B cell (primary cell): ENCODE measurements at places on chromosomes 5 and 9. TPM values are rescaled to one million over a fixed set of nuclear protein-coding genes. Genes with fewer than 3 reads are reported as not detected.
A peak's percentile ranks its signal among the peaks of the same experiment; 100 is the strongest.

The LRRC26 gene
- not detected in 2 replicates for total RNA-seq

GRCh38 chr5:159458217-159458711, 128.0 kb upstream of the IL12B start:
- peak; percentile 69 for DNase-seq
- no peak overlapping the region for H3K4me3 ChIP-seq
- peaks cover 39% of the 10 kb centered on the region for H3K4me1 ChIP-seq
- H3K27me3 ChIP-seq = no peaks in the 10 kb centered on the region
- no peak overlapping the region for H3K27ac ChIP-seq

The EIF4E1B gene
- total RNA-seq = not detected in 2 replicates

DNA sequence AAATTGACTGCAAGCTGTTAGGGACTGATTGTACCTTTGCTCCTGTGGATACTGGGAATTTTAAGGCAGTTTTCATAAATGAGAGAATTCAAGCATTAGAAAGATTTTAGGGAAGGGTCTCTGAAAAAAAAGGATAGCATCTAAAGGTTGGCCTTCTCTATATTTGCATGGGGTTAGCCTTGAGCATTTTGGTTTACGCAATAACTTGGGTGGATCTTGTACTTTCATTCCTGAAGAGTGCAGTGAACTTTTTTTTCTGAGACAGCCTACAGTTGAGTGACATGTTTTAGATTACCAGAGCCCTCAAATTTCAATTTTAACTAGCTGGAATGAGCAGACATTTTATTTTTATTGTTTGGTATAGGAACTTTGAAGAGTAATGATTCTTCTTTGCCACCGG, 91.6 kb upstream of the NR3C1 start:
- no peak overlapping the region for H3K4me3 ChIP-seq
- no peaks in the 10 kb centered on the region for H3K4me1 ChIP-seq
- no peak for DNase-seq
- H3K36me3 ChIP-seq = no peaks in the 10 kb centered on the region

DNA sequence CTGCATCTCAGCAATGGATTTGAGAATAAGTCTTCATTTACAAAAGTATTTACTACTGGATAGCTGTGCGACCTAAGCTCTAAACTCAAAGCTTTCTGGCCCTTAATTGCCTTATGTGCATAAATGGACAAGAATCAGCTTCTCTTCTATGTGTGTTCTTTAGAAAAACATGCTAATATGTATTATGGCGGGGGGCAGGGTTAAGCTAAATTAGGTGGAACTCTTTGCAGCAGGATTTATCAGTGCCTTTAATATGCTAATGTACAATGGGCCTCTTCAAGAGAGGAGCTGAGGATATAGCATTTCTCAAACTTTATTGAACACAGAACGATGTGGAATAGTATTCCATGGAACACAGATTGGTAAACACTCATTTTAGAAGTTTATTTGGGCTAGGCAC, 10.0 kb upstream of the NIPAL4 start:
- DNase-seq = no peak
- no peak overlapping the region for H3K27ac ChIP-seq
- H3K4me1 ChIP-seq = peaks cover 1% of the 10 kb centered on the region
- no peaks in the 10 kb centered on the region for H3K36me3 ChIP-seq

GRCh38 chr9:6467006-6467625, 54.1 kb downstream of the UHRF2 start:
- no peaks in the 10 kb centered on the region for H3K27me3 ChIP-seq
- H3K27ac ChIP-seq = no peak overlapping the region
- H3K4me3 ChIP-seq = no peak overlapping the region
- H3K36me3 ChIP-seq = no peaks in the 10 kb centered on the region
- DNase-seq = no peak

- peaks cover 20% of the 10 kb centered on the region for H3K4me1 ChIP-seq
- no peaks in the 10 kb centered on the region for H3K27me3 ChIP-seq
- no peak for DNase-seq
- no peak overlapping the region for H3K27ac ChIP-seq
- no peak overlapping the region for H3K4me3 ChIP-seq
Observed at GRCh38 chr9:89730715-89731114, 125.9 kb downstream of the GADD45G start.

- no peak overlapping the region for H3K4me3 ChIP-seq
- no peaks in the 10 kb centered on the region for H3K36me3 ChIP-seq
- DNase-seq = no peak
- H3K4me1 ChIP-seq = no peaks in the 10 kb centered on the region
- H3K27ac ChIP-seq = no peak overlapping the region
Observed at GRCh38 chr5:45110399-45110798, 301.7 kb downstream of the MRPS30 start.

DNA sequence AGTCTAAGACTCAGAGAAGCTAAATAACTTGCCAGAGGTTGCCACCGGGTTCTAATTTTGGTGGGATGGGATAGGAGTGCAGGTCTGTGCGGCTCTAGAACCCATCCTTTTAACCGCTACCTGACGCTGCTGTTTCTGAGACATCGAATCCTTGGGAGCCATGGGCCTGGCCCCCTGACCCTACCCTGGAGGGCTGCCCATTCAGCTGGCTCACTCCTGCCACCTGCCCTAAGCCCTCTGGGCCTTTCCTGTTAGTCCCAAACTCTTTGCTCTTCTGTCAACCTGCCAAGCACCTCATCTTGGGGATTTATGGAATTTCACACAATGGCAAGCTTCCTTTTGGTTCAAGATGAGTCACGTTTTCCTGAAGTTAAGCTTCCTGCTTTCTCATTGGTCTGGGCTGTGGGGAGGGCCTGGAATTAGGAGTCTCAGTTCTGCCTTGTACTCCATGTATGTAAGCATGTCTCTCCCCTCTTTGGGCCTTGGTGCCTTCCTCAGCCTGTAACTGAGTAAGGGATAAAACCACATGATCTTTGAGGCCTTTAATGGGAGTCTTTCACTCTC, 26.6 kb downstream of the ENHO start:
- peaks cover 3% of the 10 kb centered on the region for H3K4me1 ChIP-seq
- no peaks in the 10 kb centered on the region for H3K36me3 ChIP-seq
- no peak overlapping the region for H3K27ac ChIP-seq
- H3K4me3 ChIP-seq = no peak overlapping the region
- peaks cover 17% of the 10 kb centered on the region for H3K27me3 ChIP-seq

DNA sequence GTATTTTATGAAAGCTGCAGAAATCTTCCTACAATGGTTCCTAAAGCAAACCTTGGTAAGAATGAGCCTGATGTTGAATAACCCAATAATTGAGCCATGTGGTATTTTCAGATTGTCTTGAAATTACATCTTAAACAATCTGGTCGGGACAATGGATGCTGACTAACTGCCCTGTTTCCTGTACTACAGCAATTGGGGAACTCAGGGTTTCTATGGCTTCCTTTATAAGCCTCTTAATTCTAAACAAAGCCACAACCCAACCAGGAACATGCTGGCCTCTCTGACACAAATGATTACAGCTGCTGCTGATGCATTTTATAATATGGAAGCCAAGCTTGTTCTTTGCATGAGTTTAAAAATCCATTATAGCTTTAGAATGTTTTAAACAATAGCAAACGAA, 30.2 kb downstream of the PTPN3 start:
- H3K27ac ChIP-seq = no peak overlapping the region
- no peaks in the 10 kb centered on the region for H3K36me3 ChIP-seq
- H3K4me1 ChIP-seq = no peaks in the 10 kb centered on the region
- peaks cover 8% of the 10 kb centered on the region for H3K27me3 ChIP-seq
- H3K4me3 ChIP-seq = no peak overlapping the region

DNA sequence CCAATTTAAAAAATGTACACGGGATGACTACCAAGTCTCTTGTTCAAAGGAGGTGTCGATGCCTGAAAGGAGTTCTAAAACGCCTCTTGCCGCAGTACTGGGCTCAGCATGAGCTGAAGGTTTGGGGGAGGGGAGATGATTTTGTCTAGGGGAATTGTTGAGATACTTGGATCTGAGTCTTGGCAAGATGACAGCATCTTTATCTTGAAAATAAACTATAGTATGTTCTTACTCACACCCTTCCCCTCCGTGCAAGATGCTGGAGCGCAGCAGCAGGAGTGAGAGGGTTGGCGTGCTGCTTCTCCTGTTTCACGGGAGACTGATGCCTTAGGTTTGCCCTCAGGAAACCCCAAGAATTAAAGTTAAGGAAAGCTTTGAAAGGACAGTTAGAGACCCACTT, 47.3 kb downstream of the FAM78A start:
- H3K27ac ChIP-seq = no peak overlapping the region
- peaks cover 14% of the 10 kb centered on the region for H3K4me1 ChIP-seq
- no peak for DNase-seq
- H3K36me3 ChIP-seq = no peaks in the 10 kb centered on the region
- no peaks in the 10 kb centered on the region for H3K27me3 ChIP-seq
- peak overlapping the region; percentile 49 for H3K4me3 ChIP-seq

DNA sequence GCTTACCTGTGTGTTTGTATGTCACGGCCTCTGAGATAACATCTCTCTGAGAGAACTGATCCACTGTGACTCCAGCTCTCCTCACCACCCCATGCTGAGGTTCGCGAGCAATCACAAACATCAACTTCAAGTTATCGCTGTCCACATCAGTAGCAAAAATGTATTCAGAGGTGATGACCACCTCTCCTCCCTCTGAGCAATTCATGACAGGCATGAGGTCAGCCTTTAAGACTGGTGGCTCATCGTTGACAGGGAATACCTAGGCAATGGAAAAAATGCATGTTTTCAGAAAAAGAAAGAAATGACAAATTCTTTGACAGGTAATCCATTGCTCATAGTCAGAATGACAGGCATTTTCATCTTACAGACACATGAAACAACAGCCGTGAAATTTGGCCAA, 90.3 kb upstream of the CER1 start:
- DNase-seq = no peak
- H3K27me3 ChIP-seq = no peaks in the 10 kb centered on the region
- no peaks in the 10 kb centered on the region for H3K36me3 ChIP-seq
- no peak overlapping the region for H3K4me3 ChIP-seq
- H3K4me1 ChIP-seq = no peaks in the 10 kb centered on the region

The ADAM19 gene
- 171 TPM in 2 replicates for total RNA-seq

The PDLIM4 gene
- not detected in 2 replicates for total RNA-seq

GRCh38 chr5:135007749-135008363, 26.2 kb downstream of the PITX1 start:
- H3K4me1 ChIP-seq = no peaks in the 10 kb centered on the region
- no peak overlapping the region for H3K4me3 ChIP-seq
- no peaks in the 10 kb centered on the region for H3K27me3 ChIP-seq

- H3K4me3 ChIP-seq = no peak overlapping the region
- H3K27me3 ChIP-seq = no peaks in the 10 kb centered on the region
- no peaks in the 10 kb centered on the region for H3K4me1 ChIP-seq
- no peak for DNase-seq
Observed at GRCh38 chr5:165836046-165836445, 2330.6 kb downstream of the MAT2B start.

DNA sequence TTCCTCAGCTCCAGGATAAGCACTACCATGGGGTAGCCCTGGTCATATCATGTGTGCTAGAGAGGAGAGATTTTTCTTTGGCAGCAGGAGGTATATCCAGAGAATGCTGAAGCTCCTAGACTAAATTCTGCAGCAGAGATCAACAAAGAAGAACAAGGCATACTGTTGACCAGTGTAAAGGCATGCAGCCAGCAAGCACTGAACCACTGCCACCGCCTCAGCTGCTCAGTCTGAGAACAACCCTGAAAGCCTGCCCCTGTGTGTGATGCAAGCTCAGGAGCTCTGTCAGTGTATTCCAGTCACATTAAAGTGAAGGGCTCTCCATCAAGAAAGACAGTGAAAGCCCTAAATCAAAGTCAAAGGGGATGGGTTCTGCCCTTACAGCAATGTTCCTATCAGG, 439.5 kb upstream of the CD180 start:
- H3K36me3 ChIP-seq = no peaks in the 10 kb centered on the region
- no peak overlapping the region for H3K4me3 ChIP-seq
- no peaks in the 10 kb centered on the region for H3K4me1 ChIP-seq
- H3K27ac ChIP-seq = no peak overlapping the region
- H3K27me3 ChIP-seq = no peaks in the 10 kb centered on the region
- no peak for DNase-seq

The FBXO38 gene
- 97.0 and 124 TPM in 2 replicates for total RNA-seq

The CDC42SE2 gene
- 161 and 162 TPM in 2 replicates for total RNA-seq

GRCh38 chr5:154473581-154474283, 4.3 kb downstream of the HAND1 start:
- H3K4me1 ChIP-seq = peaks cover 69% of the 10 kb centered on the region
- H3K27me3 ChIP-seq = no peaks in the 10 kb centered on the region
- peak; percentile 40 for DNase-seq
- no peaks in the 10 kb centered on the region for H3K36me3 ChIP-seq
- no peak overlapping the region for H3K4me3 ChIP-seq

The PCDHB15 gene
- total RNA-seq = not detected in 2 replicates

- H3K27ac ChIP-seq = no peak overlapping the region
- no peak overlapping the region for H3K4me3 ChIP-seq
- no peak for DNase-seq
Observed at GRCh38 chr5:72377910-72378638, 57.9 kb downstream of the PTCD2 start.

DNA sequence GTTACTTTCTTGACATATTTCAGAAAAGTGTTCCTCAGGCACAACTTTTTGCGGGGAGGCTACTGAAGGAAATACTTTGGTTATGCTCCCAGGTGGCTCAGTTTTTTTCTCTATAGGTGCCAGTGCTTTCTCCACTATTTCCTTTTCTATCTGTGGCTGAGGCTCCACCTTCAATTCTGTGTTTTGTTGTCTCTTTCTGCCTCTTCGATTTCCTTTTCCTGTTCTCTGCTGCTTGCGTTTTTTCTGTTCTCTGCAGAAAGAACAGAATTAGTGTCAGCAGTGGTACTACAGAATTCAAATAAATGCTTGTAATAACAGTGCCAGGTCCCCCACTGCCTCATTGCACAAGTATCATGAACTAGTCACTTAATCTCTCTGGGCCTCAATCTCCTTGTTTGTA, 7.0 kb downstream of the HEMGN start:
- no peaks in the 10 kb centered on the region for H3K36me3 ChIP-seq
- H3K27ac ChIP-seq = no peak overlapping the region
- no peak for DNase-seq
- H3K27me3 ChIP-seq = no peaks in the 10 kb centered on the region
- H3K4me3 ChIP-seq = no peak overlapping the region

The ASS1 gene
- 0.44 TPM in 1 of 2 replicates, not detected in the other for total RNA-seq

DNA sequence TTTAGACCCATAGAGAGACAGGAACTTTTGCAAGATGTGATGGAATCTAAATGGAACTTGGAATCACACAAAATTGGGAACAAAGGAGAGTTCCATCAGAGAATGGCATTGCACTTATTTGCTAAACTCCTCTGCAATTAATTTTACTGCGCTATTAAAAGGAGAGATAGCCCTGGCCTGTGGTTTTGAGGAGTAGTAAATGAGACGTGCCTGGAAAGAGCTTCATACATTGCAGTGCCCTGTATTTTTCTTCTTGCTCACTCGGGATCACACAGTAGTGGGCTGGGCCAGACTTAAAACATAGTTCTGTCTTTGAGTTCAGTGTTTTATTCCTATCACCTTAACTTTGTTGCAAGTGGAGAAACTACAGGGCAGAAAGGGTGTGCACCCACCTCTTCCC, 94.4 kb upstream of the SLC27A6 start:
- H3K4me1 ChIP-seq = no peaks in the 10 kb centered on the region
- H3K4me3 ChIP-seq = no peak overlapping the region
- H3K36me3 ChIP-seq = no peaks in the 10 kb centered on the region
- no peak overlapping the region for H3K27ac ChIP-seq
- DNase-seq = no peak

The SLC6A7 gene
- not detected in 2 replicates for total RNA-seq

The DOCK8 gene
- 288 and 297 TPM in 2 replicates for total RNA-seq

GRCh38 chr9:30519756-30520155, 1864.7 kb upstream of the ACO1 start:
- no peak overlapping the region for H3K4me3 ChIP-seq
- H3K4me1 ChIP-seq = no peaks in the 10 kb centered on the region
- no peaks in the 10 kb centered on the region for H3K36me3 ChIP-seq
- no peak for DNase-seq

- H3K27ac ChIP-seq = no peak overlapping the region
- no peaks in the 10 kb centered on the region for H3K36me3 ChIP-seq
- no peaks in the 10 kb centered on the region for H3K4me1 ChIP-seq
Observed at GRCh38 chr9:116490321-116490720, 196.8 kb upstream of the TRIM32 start.
